ENCODE measurements at places on chromosomes 3 and 15.

GRCh38 chr3:17302774-17303173, 418.0 kb downstream of the PLCL2 start:
- no peak for DNase-seq

DNA sequence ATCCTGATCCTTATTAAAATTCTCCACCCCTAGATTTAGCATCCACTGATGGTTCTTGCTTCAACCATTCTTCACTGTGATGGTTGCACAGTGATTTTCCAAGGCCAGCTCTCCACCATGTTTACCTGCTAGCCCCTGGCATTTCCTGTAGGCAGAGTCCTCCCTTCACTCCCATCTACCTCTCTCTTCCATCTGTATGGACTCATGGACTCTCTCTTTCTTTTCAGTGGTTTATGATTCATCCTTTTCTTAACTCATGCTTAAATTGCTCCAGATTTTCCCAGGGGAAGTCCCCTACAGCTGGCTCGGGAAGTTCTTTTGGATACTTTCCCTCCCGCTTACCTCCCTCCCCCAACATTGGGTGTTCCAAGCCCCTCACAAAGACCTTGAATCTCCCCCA, 18.7 kb downstream of the TGM4 start:
- DNase-seq = no peak

DNA sequence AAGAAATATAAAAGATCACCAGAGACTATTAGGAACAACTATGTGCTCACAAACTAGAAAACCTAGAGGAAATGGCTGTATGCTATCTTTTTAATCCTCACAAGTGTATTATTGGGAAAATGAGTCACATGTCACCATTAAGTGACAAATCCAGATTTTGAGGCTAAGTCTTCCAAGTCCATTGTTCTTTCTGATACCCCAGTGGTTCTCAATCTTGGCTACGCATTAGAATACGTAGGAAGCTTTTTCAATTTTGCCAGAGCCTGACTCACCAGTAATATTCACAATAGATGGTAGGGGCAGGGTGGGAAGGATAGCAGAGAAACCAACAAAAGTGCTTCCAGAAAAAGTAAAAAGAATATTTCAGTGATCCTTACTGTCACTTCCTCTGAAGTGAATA, 117.0 kb downstream of the FILIP1L start:
- no peak for DNase-seq

GRCh38 chr15:88681610-88682221, 42.9 kb downstream of the ISG20 start:
- DNase-seq = no peak

- DNase-seq = no peak
These were observed 249.7 kb downstream of the KCNMB2 start for GRCh38 chr3:178785961-178786360.

- no peak for DNase-seq
These were observed 103.1 kb downstream of the SPATA16 start for GRCh38 chr3:173037840-173038483.
